ENCODE measurements at places on chromosomes 7 and 10. TPM values are rescaled to one million over a fixed set of nuclear protein-coding genes. Genes with fewer than 3 reads are reported as not detected.

DNA sequence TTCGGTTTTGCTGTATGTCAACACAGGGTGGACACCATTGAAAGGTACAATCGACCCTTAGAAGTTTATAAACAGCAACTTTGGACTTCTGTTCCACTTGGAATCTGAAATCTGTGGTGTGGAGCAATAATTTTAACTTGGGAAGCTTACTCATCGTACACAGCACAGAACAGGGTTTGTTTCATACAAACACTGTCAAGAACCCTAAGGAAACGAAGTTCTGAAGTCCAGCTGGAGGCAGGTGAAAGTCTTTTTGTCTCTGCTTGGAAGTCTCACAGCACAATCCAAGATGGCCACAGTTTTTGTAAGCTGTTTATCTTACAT lies 31.5 kb downstream of the NMT2 start:
- DNase-seq: no peak

ADCY1 gene
- total RNA-seq: 1.1 TPM

- no peak for DNase-seq
Measured at GRCh38 chr7:100971111-100972001, 2.0 kb downstream of the MUC12 start.

CYP3A7 gene
- not detected for total RNA-seq

FBXO24 gene
- total RNA-seq: 0.63 TPM

DNA sequence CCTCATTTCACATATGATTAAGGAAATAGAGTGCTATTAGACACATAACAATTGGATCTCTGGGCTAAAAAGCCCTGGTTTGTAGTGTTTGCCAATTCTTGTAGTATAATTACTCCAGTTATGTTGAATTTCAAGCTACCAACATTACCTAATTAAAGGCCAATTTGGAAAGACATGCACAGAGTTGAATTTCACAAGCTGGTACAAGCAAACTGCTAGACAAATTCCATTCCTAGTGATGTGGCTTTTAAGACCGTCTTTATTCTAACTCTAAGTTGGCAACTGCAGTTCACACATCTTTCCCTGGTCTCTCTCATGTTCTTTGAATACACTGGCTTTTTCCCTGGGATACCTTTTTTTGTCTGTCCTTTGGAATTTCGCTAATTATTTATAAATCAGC lies 384.1 kb upstream of the CNTNAP2 start:
- no peak for DNase-seq

DNA sequence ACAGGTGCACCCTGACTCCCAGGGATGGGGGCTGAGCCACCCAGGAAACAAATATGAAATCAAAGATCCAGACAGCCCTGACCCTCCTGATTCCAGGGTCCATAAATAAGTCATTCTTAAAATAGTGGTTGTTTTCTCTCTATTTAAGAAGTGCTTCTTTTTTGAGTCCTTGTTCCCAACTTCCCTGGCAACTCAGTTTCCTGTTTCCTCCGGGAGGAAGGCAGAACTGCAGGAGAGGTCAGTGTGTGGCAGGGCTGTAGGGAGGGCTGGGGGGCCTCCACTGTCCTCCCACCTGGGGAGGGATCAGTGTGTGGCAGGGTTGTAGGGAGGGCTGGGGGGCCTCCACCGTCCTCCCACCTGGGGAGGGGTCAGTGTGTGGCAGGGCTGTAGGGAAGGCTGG lies 88.7 kb upstream of the PDGFA start:
- no peak for DNase-seq

NEURL1 gene
- total RNA-seq: 0.80 TPM

DNA sequence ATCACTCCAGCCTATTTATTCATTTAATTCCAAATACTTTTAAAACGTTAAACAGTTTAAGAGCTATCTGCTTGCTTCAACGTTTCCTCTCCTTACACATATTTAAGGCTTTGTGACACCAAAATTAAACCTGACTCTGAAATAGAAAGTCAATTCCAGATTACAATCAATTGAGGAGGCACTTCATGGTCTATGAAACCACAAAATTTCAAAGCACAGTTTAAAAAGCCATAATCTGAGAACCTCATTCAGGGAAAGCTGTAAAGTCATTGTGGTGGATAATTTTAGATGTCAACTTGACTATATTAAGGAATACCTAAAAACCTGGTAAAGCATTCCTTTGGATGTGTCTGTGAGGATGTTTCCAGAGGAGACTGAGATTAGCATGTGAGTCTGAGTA lies 6.2 kb downstream of the SNX13 start:
- no peak for DNase-seq

DNA sequence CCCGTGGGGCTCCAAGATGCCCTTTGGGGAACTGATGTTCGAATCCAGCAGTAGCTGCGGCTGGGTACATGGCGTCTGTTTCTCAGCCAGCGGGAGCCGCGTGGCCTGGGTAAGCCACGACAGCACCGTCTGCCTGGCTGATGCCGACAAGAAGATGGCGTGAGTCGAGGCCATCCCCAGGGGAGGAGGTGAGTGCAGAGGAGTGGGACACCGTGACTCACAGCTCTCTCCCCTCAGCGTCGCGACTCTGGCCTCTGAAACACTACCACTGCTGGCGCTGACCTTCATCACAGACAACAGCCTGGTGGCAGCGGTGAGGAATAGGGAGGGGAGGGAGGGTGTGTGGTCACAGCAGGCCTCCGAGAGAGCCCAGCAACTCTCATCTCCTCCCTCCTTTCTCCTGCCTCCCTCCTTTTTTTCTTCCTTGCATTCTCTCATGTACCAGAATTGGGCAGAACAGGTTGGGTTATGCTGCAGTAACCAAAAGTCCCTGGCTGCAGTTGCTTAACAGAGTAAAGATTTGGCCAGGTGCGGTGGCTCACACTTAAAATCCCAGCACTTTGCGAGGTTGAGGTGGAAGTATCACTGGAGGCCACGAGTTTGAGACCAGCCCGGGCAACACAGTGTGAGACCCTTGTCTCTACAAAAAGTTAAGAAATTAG lies 16.5 kb downstream of the ARPC1B start:
- DNase-seq: no peak

GRCh38 chr7:82234457-82235049 lies 209.0 kb downstream of the CACNA2D1 start:
- DNase-seq: no peak
